Mammary epithelial cell (primary cell): ENCODE measurements at places on chromosomes 6 and 20.

GRCh38 chr6:12567682-12568081 lies 148.9 kb upstream of the PHACTR1 start:
- no peak for DNase-seq

GRCh38 chr6:136031982-136032381 lies 180.5 kb downstream of the PDE7B start:
- DNase-seq: no peak

- DNase-seq: no peak
Measured at GRCh38 chr20:42402455-42402854, 784.3 kb upstream of the CHD6 start.

GRCh38 chr6:5208471-5208971 lies 52.2 kb downstream of the LYRM4 start:
- DNase-seq: no peak

GRCh38 chr6:31918069-31918720 lies 9.3 kb upstream of the C2 start:
- DNase-seq: no peak

- no peak for DNase-seq
Measured at GRCh38 chr6:111958534-111958933, 85.3 kb upstream of the FYN start.

DNA sequence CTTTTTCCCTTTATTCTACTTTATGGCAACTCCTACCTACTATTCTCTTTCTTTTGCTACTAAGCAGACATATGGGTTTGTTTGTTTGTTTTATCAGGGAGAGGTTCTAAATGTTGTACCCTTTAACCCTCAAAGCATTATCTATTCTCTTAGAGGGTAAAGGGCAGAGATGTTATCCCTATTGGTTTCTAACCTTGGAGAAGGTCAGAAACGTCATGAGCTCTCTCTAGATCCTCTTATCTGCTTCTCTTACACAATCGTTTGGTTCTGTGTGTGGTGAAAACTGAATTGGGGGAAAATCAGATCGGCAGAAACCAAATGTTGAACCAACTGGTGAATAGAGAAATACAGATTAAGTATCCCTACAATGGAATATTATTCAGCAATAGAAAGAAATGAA lies 6.4 kb upstream of the MPC1 start:
- DNase-seq: no peak

DNA sequence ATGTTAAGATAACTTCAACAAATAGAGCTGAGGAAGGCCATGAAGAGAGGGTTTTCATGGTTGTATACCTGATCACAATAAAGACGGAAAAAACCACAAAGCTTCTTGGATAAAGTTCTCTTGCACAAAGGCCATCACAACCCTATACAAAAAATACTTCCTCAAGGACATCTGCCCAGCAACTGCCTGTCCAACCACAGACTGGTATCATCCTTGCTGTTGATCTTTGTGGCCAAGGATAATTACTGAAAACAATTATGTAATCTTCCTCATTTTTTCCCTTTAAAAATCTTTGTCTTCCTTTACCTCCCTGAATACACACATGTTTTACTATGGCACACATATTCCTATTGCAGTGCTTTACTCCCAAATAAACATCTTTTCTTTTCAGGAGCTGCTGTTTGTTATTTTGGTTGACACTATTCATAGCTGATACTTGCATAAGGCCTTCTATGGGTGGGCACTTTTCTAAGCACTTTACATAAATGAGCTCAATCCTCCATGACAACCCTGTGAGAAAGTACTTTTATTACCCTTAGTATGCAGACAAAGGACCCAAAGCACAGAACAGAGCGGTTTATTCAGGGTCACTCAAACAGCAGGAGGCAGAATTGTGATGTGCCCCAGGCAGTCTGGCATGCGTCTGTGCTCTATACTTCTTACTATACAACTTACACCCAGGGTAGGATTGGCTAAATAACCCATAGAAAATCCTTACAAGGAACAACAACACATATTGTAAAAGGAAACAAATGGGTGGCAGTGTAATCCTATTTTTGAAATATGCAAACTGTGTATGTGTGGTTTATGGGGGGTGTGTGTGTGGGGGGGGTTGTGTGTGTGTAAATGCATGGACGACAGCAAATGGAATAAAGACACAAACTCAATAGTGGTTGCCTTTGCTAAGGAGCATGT lies 35.1 kb downstream of the SNRNP48 start:
- no peak for DNase-seq

- DNase-seq: no peak
Measured at GRCh38 chr20:6614836-6615235, 152.7 kb upstream of the BMP2 start.

DNA sequence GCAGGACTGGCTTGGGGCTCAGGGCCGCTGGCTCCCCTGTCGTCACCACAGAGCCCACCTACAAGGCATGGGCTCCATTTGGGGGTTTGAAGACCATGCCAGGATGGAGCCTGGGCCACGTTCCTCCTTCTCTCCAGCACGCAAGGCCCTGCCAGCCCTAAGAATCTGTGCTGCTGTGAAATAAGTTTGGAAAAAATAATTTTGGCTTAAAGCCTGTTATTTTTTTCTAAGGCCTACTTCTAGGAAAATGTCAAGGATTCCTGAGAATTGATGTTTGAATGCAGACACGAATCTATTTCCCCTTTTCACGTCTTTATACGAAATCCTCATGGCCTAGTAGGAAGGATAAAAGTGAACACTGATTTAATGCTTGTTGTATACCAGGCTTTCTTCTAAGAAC lies 107.5 kb downstream of the LRFN2 start:
- DNase-seq: no peak

GRCh38 chr6:147205690-147206600 lies 1.7 kb downstream of the STXBP5 start:
- DNase-seq: peak; percentile 71

DNA sequence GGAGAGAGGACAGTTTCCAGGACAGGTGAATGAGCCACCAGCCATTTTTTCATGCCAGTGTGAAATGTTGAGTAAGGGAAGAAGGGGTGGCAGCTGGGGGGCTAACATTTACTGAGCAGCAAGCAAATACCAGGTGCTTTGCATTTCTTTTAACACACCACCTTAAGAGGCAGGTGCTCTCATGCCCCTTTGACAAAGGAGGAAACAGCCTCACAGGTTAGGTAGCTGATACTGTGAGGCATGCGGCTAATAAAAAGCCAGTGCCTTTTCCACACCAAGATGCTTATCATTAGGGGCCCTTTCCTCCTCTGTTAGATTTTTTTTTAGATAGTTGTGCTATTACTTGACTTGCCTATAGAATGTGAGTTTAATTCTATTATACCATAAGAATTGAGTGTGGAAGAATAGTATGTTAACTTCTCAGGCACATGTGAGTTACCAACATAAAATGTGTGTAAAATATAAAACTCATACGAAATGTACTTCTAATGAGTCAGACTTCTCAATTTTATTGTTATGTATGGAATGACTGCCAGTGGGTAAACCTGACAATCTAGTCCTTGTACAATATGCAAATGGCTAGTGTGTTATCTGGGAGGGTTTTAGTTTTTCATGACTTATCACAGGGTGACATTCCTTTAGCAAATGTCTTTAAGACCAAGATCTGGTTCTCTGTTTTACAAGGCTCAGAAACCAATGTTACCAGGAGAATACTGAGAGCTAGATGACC lies 260.0 kb downstream of the TMEM242 start:
- DNase-seq: peak; percentile 37

DNA sequence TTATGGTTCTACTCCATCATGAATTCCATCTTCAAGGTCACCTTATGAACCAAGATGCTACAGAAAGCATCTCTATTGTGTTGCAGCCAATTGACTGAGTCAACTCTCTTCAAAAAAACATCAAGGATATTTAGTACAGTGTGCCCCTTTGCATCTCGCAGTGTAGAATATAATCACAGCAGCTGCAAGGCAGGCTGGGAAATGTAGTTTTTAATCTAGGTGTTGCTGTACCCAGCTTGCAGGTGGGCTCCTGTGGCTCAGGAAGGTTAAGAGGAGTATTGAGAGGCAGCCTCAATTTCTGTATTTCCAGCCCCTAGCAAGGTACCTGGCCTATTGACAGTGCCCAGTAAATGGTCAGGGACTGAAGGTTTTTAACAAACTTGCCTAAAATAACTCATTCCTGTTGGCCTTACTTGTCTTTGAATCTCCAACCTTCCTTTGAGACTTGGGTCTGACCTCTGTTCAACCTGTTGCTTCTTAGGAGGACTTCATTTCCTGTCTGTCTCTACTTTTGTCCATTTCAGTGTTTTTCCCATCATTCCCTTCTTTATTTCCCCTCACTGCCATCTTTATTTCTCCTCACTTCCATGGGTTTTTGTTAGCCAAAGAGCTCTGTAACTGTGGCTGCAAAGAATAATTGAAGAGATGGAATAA lies 150.5 kb downstream of the DNAH8 start:
- DNase-seq: no peak

DNA sequence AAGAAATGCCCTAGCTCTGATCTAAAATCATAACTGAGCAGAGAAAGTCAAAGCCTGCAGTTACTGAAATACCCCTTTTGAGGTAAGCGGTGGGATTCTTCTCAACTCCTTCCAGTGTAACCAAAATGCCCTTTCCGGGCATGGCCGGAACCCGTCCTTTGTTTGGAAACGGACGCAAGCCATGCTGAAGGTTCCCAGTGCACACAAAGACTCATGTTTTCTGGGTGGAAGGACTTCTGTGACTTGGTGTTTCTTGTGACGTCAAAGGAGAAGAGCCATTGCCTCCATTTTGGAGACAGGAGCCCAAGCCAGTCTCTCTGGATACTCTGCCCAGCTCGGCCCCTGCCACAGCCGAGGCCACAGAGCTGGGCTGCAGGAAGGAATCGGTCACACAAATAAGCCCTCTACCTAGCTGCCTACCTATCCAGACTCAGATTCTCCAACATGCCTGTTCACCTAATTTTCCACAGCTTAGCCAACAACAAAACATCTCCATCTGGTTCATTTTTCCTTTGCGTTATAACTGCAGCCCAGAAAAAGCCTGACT lies 182.8 kb downstream of the TBXT start:
- no peak for DNase-seq

GRCh38 chr6:118334634-118335033 lies 213.5 kb upstream of the PLN start:
- no peak for DNase-seq

- DNase-seq: no peak
Measured at GRCh38 chr6:146670161-146670560, 71.4 kb downstream of the ADGB start.

- no peak for DNase-seq
Measured at GRCh38 chr6:70280400-70280853, 22.5 kb downstream of the COL9A1 start.

DNA sequence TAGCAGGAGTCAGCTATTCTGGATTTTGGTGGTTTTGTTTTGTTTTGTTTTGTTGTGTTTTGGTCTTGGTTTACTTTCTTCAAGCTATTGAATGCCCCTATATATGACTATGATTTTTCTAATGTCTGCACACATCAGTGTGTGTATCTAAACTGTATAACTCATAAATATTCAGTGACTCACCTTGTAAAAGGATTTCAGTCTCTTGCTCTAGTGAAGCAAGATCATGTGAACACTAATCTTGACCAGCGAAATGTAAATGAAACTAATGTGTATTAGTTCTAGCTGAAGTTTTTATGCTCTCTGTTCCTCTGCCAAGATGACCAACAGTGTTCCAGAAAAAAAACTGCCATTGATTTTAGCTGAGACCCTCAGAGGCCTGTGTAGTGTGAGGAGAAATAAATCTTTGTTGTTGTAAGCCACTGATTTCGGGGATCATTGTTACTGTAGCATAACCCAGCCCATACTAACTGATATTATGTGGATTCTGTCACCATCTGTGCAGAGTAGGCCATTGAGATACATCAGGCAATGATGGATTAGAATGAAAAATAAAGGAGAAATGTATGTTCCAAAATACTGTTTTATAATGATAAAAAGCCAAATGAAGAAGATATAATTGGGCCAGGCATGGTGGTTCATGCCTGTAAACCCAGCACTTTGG lies 11.5 kb upstream of the BTBD9 start:
- DNase-seq: no peak

DNA sequence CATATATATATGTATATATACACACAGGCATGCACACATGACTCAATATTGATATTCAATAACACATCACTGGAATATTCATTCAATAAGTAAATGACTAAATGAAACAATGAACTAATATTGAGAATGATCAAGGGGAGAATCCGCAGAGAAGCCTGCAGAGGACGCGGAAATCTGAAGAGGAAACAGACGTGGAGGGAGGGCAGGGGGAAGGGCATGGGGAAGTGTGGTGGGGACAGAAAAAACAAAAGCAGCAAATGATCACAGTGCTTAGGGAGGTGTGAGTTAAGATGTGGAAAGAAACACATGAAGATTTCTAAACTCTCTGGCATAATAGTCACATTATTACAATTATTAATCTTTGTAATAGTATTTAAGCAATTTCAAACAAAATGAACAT lies 14.5 kb downstream of the PERP start:
- DNase-seq: no peak

DNA sequence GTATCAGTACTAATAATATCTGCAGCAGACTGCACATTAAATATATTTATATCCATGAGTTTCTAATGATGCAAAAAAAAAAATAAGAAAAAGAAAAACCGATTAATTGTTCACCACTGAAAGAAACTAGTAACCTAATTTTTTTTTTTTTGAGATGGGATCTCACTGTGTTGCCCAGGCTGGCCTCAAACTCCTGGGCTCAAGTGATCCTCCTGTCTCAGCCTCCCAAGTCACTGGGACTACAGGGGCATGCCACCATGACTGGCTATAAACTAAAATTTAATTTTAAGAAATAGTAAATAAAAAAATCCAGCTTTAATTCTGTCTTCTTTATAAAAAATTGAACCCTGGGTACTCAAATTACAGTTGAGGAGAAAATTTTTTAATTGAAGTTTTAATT lies 358.2 kb downstream of the QKI start:
- no peak for DNase-seq

DNA sequence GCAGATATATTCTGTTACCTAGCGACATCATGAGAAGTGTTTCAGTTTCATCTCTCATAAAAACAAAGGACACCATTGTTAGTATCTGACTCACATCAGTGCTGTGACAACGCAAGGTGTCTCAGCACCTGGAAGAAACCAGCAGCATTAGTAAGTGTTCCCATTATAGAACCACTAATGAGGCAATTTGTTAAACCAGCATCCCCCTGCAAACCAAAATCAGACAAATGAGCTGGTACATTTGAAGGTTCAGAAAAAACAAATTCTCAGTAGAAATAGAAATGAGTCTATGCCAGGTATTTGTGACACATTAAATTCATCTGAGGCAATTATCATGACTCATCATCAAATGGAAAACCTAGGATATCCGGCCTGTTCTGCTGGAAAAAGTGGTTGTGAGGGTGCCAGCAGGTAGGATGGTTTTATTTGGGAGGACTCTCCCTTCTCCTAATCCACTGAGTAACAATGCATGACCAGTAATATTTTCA lies 151.7 kb downstream of the TMEM200A start:
- DNase-seq: peak; percentile 95
